ENCODE measurements at places on chromosomes 7 and 10.

- no peak for DNase-seq
Observed at GRCh38 chr10:78514459-78514858, 480.8 kb downstream of the RPS24 start.

DNA sequence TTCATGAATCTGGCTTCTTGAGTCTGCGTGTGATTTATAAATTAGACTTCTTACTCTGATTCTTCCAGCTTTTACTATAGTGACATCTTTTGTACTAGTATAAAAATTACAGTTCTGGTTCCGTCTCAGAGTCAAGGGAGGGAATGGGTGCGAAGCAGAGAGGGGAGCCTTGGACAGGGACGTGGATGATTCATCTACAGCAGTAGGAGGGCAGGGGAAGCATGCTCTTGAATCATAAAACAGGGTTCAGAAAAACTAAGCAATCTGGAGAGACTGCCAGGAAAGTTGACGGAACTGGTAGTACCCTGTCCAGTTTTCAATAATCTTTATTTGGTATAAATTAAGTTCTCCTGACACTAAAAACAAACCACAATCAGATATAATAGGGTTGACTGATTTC, 58.1 kb downstream of the ITGA8 start:
- no peak for DNase-seq

GRCh38 chr10:63008491-63008890, 124.6 kb upstream of the NRBF2 start:
- DNase-seq: no peak

GRCh38 chr7:26556061-26556881, 264.6 kb downstream of the SNX10 start:
- DNase-seq: no peak

DNA sequence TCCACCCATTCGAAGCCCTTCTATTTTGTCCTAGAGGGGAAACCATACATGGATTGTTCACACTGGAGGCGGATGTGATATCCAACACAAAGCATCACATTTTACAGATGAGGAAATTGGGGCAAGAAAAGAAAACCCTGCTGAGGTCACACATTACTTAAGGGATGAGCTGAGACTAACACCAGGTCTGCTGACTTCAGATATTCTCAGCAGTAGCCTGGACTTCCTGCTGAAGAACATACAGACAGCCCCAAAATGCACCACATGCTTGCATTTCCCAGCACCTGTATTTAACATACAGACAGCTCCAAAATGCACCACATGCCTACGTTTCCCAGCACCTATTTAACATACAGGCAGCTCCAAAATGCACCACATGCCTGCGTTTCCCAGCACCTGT, 11.2 kb downstream of the GIMAP5 start:
- DNase-seq: no peak

DNA sequence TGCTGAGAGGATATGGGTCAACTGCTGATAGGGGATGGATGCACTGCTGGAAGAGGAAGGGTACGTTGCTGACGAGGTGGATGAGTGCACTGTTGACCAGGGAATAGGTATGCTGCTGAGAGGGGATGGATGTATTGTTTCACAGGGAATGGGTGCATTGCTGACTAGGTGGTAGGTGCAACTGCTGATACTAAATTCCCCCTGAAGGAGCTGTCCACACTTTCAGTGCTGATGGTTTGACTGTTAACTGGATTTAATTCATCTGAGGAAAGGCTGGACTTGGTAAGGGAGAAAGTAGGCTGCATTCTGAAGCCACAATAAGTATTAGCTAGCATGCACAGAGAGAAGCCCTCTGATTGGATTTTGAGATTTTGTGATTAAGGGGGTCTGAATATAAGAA, 1196.8 kb upstream of the PHF14 start:
- no peak for DNase-seq

- DNase-seq: no peak
Observed at GRCh38 chr10:49171326-49172060, 16.7 kb downstream of the TMEM273 start.

DNA sequence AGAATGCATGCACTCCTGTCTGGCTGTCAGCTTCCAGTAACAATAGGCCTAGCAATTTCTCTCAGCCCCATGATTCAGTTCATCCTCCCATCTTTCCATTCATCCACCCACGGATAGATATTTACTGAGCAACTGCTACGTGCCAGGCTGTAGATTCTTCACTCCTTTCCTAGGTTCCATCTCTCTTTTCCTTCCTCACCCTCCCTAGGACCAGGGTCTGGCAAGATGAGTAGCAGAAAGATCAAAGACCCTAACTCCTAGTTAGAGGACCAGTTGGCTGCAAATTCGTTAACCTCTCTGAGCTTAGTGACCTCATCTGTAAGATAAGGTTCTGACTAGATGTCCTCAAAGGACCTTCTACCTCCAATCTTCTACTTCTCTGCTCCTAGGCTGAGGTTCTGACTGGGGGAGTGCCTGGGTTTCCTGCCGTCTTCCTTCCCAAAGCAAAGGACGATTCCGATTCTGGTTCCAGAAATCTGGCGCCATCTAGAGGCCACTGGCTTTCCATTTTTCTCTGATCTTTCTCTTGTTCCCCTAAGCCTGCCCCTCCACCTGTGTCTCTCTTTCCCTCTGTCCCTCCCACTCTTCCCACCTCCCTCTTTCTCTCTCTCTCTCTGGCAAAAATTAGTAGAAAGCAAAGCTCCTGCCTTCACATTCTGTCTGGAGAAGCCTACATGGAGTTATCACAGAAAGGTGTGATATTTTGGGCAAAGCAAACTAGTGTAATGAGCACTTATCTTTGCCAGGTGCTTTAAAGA, 26.2 kb downstream of the TBATA start:
- DNase-seq: no peak

DNA sequence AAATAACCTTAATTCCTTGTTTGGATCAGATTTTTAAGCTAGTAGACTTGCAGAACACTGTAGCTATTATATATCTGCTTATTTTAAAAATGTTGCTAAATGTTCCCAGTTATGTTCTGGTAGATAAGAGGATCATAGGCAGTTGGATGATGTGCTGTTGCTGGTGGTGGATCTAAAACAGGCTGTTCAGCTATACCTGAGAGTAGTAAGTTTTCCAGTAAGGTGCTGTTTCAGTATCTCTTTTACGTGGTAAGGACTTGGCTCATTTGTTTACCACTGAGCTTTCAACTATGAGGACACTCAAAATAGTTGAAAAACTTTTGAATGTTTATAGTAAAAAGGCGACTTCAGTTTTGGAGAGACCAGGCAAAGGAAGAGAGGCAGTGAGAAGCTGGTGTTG, 180.9 kb downstream of the CDK14 start:
- DNase-seq: no peak

DNA sequence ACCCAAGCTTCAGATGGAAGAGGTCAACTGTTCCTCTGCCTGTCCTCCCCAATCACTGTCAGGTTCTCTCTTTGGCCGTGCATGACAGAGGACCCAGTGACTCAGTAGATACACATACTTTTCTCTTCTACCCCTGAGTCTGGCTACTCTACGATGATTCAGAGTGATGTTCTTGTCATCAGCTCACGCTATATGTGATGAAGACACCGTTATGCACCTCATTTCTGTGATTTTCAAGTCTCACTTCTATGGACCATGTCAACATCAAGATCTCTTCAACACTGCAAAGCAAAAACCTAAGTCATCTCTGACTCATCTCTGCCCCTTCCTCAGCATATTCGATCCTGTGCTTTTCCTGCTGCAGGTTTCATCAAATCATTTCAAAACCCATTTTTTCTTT, 76.6 kb upstream of the DGKI start:
- DNase-seq: no peak

DNA sequence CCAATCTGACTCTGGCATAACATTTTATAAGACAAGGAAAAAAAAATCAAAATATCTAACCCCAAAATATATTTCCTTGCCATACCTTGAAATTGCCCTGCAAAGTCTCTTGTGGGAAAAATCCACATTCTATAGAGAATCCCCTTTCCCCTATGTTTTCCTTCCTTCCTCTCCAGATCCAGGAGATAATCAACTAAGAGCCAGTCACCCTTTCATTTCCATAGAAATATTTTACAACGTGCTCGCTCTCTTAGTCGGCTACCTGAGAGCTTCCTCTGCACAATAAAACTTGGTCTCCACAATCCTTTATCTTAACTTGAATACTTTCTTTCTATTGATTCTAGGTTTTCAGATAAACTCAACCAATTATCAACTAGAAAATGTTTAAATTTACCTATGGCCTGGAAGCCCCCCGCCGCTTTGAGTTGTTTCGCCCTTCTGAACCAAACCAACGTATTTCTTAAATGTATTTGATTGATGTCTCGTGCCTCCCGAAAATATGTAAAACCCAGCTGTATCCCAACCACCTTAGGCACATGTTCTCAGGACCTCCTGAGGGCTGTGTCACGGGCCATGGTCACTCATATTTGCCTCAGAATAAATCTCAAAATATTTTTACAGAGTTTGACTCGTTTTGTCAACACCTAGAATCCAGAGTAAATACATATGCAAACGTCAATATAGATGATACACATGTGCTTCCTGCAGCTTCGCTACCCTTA, 869 bp downstream of the PSAP start:
- no peak for DNase-seq

DNA sequence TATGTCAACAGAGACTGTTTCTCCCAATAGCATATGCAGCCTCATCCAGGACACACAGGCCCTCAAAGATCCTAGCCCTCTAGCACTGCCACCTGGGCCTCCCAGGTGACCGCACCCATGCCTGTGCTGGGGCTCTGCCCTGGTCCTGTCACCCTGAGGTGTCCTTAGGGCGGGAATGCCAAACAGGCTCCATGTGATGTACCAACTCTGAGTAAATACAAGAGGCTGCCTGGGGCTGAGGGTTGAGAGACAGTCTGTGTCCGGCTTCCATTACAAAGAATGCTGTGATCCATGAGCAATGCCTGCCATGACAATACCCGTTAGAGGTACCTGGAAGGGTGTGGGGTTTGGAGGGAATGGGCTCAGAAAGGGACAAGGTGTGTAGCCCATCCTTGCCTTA, 83.0 kb upstream of the KAT6B start:
- no peak for DNase-seq

DNA sequence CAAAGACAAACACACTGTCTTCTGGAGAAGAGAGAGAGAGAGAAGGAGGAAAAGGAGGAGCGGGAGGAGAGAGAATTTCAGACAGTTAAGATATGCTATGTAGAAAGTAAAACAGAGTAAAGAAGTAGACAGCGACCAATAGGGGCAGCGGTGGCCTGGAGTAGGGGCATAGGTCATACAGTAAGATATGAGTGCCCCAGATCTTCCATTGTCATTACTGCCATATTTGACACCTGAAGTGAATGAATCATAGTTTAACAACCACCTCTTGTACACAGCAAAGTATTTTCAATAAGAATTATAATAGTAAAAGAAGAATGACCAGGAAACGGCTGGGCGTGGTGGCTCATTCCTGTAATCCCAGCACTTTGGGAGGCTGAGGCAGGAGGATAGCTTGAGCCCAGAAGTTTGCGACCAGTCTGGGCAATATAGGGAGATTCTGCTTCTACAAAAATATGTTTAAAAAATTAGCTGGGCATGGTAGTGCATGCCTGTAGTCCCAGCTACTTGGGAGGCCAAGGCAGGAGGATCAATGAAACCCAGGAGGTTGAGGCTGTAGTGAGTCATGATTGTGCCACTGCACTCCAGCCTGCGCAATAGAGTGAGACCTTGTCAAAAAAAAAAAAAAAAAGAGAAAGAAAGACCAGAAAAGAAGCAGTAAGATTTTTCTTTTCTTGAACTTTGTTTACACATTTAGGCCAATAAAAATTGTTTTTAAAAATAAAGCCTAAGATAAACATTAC, 77.0 kb upstream of the GPR158 start:
- no peak for DNase-seq

- no peak for DNase-seq
Observed at GRCh38 chr10:7967035-7967434, 87.5 kb upstream of the GATA3 start.

GRCh38 chr7:118755067-118755625, 530.6 kb downstream of the ANKRD7 start:
- no peak for DNase-seq
